ENCODE measurements at places on chromosomes 2 and 18.

GRCh38 chr18:40469851-40470250 lies 1485.2 kb upstream of the PIK3C3 start:
- no peak for DNase-seq

GRCh38 chr18:13930964-13931363 lies 15.6 kb upstream of the MC2R start:
- DNase-seq: no peak

GRCh38 chr2:84830095-84830494 lies 50.8 kb downstream of the TRABD2A start:
- no peak for DNase-seq

DNA sequence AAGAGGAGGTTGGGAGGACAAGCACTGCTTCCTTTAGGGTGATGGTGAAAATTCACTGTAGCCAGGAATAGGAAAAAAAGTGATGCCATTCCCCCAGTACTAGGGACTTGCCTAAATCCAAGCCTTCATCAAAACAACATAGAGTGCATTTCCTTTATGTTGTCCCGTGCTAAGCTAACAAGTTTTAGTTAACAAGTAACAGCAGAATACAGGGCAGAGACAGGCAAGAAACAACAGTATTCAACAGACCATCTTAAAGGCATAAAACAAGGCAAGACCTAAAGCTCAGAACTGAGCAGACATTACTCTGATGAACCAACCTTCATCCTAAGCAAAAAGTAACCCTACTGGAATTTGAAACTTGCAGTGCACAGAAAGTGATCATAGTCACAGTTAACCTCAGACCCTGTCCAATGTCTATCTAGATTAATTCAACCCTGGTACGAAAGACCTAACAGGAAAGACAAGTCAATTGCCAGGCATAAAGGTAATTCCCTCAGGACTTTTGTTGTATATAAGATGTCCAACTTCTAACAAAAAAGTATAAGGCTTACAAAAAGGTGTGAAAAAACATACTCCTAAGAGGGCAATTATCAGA lies 34.4 kb upstream of the GALNT1 start:
- no peak for DNase-seq

GRCh38 chr2:109321570-109321969 lies 192.6 kb downstream of the SH3RF3 start:
- no peak for DNase-seq

GRCh38 chr2:211479536-211480150 lies 923.2 kb downstream of the CPS1 start:
- no peak for DNase-seq

GRCh38 chr2:178482437-178482836 lies 2.2 kb downstream of the PLEKHA3 start:
- DNase-seq: no peak

DNA sequence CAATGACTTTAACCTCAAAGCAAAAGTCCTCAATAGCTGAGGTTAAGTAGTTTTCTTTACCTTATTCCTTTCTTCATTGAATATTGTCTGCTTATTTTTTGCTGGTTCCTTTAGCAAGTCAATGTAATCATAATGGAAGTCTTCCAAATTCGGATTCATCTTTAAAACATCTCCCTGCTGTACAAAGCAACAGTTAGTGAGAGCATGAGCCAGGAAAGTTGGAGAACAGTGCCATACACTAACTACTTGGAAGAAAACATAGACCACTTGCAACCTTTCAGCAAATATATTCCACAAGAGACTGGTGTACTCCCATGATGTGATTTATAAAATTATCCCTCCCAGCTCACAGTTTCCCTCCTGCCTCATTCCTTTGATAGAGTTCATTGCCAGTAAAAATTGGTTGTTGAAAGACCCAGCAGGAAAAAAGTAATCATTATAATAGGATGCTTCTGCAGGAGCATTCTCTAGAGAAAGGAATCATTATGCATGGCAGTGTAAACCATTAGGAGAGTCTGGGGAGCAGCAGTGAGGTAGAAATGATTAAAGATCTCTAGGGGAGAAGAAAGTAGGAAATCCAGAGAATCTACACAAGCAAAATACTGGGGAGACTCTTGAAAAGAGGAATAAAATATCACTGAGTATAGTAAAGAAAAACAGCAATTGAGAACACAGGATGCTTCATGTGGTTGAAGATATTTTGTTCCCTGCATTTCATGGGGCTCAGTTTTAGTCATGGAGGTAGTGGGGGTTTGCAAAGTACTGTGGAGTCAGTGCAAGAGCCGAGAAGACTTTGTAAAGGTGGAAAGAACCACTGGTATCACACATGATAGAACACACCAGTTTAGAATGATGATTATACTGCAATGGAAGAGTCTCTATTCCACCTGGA lies 38.6 kb upstream of the TTN start:
- no peak for DNase-seq

DNA sequence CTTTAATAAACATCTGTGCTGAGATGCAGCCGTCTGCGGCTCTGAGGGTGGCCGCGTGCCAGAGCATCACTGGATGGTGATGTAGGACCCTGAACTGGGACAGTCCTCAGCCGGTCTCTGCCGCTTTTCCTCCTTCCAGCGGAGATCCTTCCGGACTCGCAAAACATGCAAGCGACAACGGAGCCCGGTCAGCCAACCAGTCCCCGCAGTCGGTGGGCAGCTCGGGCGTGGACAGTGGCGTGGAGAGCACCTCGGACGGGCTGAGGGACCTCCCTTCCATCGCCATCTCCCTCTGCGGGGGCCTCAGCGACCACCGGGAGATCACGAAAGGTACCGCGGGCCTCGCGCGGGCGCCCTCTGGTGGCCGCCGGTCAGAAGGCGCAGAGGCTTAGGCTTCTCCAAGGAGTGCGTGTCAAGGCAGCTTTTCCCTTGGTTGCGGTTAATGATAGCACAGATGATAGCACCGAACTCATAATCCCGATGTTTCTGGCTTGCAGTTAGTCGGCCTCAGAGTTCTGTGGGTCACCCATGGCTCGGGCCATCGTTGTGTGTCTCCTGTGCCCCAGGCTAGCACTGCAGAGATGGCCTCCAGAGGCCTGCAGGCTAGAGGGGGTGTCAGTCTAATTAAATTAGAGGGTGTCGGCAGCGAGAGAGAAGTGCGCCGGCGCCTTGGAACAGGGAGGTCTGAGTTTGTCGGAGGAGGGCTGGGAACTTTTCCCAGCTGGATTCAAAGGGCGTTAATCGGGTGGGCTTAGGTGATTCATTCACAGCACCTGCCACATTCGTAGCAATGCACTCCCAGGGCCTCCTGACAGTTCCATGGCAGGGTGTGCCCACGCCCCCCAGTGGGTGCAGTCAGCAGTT lies 38.5 kb downstream of the LPIN1 start:
- peak; percentile 54 for DNase-seq

- DNase-seq: no peak
These were observed 401.1 kb upstream of the LRATD1 start for GRCh38 chr2:14231391-14231898.

DNA sequence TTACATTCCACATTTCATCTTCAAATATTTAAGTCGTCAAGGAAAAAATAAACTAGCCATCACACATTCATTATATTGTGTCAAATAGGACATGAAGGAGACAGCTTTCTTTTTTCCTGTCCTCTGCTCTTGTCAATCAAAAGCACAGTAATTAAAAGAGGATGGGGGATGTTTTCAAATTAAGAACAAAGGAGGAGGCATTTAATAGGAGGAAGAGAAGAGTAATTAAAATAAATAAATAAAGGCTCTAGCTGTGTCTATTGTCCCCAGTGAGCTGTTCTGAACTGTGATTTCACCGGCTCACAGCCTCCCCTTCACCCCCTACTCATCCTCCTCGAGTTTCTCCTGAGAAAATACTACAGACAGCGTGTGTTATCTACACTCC lies 1377.1 kb upstream of the PIK3C3 start:
- no peak for DNase-seq

DNA sequence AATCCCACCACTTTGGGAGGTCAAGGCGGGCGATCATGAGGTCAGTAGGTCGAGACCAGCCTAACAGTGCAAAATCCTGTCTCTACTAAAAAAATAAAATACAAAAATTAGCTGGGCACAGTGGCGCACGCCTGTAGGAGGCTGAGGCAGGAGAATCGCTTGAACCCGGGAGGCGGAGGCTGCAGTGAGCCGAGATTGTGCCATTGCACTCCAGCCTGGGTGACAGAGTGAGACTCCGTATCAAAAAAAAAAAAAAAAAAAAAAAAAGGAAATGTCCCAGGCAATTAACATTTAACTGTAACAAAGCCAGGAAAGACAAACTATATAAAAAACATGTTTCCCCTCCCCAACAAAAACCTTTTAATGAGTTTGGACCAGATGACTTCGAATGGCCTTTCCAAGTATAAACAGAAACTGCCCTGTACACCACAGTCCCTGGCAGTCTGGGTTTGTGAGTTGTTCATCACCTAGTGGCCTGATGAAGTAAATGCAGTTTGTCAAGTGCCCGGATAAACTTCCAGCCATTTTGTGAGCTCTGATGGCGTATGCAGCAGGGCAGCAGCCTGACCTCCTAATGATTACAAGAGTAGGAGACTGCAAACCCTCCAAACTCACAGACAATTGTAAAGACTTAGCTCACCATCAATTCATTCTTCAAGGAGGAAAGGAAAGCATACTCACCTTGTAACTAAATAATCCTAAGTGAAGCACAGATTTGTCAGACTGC lies 16.6 kb upstream of the PCBP1 start:
- peak; percentile 78 for DNase-seq

- DNase-seq: peak; percentile 65
These were observed 83.7 kb downstream of the CERKL start for GRCh38 chr2:181573140-181573736.

DNA sequence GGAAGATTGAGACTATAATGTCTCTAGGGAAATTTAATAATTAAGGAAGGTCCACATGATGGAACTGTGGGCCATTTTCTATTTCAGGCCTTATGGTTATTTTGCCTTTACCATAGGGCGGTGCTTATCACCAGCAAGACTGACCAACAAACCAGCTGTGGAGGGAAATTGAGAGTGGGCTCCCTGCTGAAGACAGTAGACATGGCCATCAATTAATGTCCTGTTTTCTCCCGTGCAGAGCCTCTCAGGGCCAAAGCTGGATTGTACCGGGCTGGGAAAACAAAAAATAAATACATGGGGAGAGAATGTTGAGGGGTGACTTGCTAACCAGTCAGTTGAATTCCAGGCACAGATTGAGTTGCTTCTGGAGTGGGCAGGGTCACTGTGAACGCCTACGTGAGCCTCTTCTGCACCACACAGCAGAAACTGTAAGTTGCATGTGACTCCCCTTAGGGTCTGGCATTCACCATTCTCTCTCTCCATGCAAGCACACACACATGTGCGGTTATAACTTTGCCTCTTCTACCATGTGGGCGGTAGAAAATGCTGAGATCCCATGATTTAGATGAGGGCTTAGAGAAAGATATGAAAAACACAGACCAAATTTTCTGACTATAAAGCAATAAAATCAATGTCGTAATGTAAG lies 128.5 kb downstream of the COPS8 start:
- DNase-seq: no peak

DNA sequence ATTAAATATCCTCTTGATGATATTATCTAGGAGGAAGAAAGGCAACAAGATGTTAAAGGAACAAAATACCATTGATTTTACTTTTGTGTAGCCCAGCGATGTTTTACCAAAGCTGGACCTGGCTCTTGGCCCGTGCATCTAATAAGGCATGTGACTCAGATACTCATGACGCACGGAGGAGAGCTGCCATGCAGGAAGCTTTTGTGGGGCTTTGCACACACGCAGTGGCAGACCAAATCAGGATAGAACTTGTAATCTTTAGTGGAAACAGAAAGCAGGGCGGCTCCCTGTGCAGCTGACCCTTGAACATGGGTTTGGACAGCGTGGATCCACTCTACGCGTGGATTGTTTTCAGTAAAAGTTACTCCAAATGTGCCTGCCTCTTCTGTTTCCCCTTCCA lies 190.0 kb downstream of the NAPG start:
- DNase-seq: no peak

- DNase-seq: no peak
These were observed 51.5 kb upstream of the RGPD4 start for GRCh38 chr2:107775211-107775610.

DNA sequence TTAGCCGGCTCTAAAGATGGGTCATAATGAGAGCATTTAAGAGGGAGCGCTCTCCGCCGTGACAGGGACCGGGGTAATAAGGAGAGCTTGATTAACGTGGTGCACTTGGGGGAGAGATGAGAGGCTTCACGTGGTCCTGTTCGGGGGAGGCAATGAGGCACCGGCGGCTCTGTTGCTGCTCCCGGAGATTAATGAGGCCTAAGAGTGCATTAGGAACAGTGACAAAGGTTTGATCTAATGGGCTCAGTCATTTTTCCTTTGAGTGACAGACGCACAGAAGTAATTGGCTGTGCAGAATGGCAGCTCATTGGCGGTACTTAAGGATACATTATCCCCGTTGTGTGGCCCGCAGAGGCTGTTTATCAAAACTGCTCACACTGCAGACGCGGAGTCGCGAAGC lies 250.7 kb downstream of the GBX2 start:
- DNase-seq: peak; percentile 38

DNA sequence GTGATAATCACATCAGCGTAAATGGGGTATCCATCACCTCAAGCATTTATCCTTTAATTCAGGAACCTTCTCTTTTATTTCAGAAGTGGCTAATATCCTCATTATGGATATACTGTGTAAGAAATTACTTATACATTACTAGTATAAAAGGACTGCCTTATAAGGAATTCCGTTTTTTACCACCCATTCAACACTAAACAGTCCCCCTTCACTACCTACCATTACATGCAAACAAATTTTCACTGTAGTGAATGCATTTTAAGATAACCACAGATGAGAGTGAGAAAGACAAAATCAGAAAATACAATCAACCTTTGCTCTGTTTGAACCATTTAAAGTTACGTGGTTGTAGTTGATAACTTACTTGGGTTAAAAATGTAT lies 551.2 kb downstream of the RNF144A start:
- no peak for DNase-seq

- no peak for DNase-seq
These were observed 41.1 kb downstream of the LYPD6 start for GRCh38 chr2:149371476-149371875.

- DNase-seq: no peak
These were observed 90.6 kb downstream of the TWIST2 start for GRCh38 chr2:238938401-238939055.

DNA sequence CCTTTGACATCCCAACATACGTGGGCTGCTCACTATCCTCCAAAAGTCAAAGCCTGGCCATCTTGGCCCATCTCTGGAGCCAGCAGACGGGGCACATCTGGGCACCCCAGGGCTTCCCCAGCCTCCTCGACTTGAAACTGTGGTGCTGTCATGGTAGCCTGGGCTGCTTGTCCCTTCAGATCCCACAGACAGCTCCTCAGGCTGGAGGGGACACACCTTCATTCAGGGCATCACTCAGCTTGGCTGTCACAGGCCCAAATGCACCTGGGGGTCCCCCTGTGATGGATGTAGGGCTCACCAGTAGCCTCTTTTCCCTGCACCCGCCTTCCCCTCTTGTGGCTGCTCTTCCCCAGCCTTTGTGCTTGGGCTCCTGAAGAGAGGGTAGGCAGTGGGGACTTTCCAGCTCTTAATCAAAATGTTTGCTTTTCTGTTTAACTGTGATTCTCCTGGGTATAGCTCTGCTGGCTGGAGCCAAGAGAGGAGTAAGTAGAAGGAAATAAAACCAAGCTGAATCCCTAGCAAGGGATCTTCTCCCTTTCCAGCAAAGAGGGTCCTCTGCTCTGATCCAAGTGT lies 92.3 kb downstream of the GYPC start:
- no peak for DNase-seq

GRCh38 chr2:12861344-12861930 lies 144.7 kb downstream of the TRIB2 start:
- DNase-seq: no peak

GRCh38 chr18:77366067-77366719 lies 116.5 kb downstream of the GALR1 start:
- DNase-seq: no peak

GRCh38 chr2:2703762-2704427 lies 372.8 kb upstream of the MYT1L start:
- no peak for DNase-seq

- DNase-seq: no peak
These were observed 1.7 kb upstream of the ITM2C start for GRCh38 chr2:230863031-230863430.

Data from SK-N-DZ (cell line).